ENCODE measurements at places on chromosomes 1 and 21.

GRCh38 chr1:3703786-3704371 lies 48.4 kb upstream of the CCDC27 start:
- DNase-seq = no peak

GRCh38 chr1:2347409-2347785 lies 44.0 kb downstream of the MORN1 start:
- DNase-seq = no peak

DNA sequence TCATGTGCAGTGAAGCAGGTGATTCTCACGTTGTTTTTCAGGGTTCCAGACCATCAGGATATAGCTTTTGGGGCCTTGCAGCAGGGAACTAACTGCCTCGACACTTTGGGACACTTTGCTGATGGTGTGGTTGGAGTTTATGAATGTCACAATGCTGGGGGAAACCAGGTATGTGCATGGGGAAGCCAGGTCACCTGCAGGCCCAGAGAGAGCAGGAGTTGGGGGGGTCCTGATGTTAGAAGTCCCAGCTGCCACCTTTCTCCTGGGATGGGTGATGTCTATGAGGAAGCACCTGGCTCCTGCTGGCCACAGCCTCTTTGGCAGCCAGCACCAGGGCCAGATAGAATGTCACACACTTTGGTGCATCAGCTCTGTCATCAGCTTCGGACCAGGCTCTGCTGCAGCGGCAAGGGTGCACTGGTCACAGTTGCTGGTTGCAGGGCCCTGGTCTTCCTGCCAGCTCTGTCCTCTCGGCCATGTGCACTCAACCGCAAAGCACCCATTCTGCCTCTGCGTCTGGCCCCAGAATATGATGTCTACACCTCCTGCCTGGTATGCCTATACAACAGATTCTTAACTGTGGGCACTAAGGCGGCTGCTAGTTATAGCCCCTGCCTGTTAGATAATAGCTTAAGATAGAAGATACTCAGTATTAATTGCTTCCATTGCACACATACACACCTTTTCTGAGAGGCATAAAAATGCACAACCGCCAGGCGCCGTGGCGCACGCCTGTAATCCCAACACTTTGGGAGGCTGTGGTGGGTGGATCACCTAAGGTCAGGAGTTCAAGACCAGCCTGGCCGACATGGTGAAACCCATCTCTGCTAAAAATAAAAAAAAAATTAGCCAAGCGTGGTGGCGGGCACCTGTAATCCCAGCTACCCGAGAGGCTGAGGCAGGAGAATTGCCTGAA lies 160.7 kb downstream of the PGBD5 start:
- DNase-seq = no peak

GRCh38 chr1:25106352-25106751 lies 126.0 kb downstream of the SYF2 start:
- DNase-seq = no peak

GRCh38 chr1:172647110-172647564 lies 11.8 kb upstream of the FASLG start:
- DNase-seq = no peak

- peak; percentile 84 for DNase-seq
Measured at GRCh38 chr1:21955501-21956281, 18.6 kb upstream of the HSPG2 start.

GRCh38 chr1:159854116-159854692 lies 8.3 kb downstream of the VSIG8 start:
- peak; percentile 65 for DNase-seq

- DNase-seq = peak; percentile 29
Measured at GRCh38 chr1:214801191-214801590, 198.2 kb downstream of the CENPF start.

- DNase-seq = no peak
Measured at GRCh38 chr21:42364304-42364865, 1.9 kb downstream of the TFF1 start.

DNA sequence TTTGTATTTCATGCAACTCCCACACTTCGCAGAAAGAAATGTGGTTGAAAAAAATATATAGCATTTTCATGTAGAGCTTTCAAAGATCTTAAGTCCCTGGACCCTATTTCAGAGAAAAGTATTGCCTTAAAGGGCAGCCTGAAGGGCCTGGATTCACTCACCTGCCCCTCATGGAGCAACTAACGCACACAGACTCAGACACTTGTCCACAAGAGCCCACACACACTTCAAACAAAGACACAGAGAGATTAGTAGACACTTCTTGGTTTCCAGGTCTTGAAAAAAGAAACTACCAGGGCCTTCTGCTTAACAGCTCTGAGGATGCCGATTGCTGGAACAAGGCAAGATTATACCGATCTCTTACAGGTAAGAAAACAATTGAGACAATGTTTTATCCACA lies 122.2 kb downstream of the ZBTB18 start:
- DNase-seq = no peak

Measured in MCF 10A (cell line).